H9 (cell line): ENCODE measurements at places on chromosomes 11 and 22. TPM values are rescaled to one million over a fixed set of nuclear protein-coding genes. Genes with fewer than 3 reads are reported as not detected.

- H3K36me3 ChIP-seq: peaks cover 53% of the 10 kb centered on the region
- peaks cover 4% of the 10 kb centered on the region for H3K4me1 ChIP-seq
These were observed 44.5 kb downstream of the FEZ1 start for GRCh38 chr11:125451400-125452124.

- no peak overlapping the region for H3K4me3 ChIP-seq
- H3K27ac ChIP-seq: no peak overlapping the region
These were observed 60.6 kb upstream of the CD44 start for GRCh38 chr11:35078470-35078735.

GRCh38 chr11:72224564-72225410, at the start of gene INPPL1:
INPPL1 (plus strand) TSS chr11:72224767; CDS start chr11:72224985, 218 bp downstream.
- peak within 1 kb of the TSS; percentile 90 for H3K4me3 ChIP-seq
- H3K4me1 ChIP-seq: peaks cover 2% of the 10 kb centered on the region; the same call in 1 of the 2 replicates
- H3K36me3 ChIP-seq: peaks cover 39% of the 10 kb centered on the region
- no peak within 1 kb of the TSS for H3K27ac ChIP-seq
- H3K27me3 ChIP-seq: no peaks in the 10 kb centered on the region
- peak; percentile 41 for DNase-seq

GRCh38 chr11:100777103-100777502, 90.0 kb downstream of the ARHGAP42 start:
- no peaks in the 10 kb centered on the region for H3K4me1 ChIP-seq
- no peak overlapping the region for H3K4me3 ChIP-seq
- no peak overlapping the region for H3K27ac ChIP-seq
- no peak for DNase-seq
- no peaks in the 10 kb centered on the region for H3K27me3 ChIP-seq

DNA sequence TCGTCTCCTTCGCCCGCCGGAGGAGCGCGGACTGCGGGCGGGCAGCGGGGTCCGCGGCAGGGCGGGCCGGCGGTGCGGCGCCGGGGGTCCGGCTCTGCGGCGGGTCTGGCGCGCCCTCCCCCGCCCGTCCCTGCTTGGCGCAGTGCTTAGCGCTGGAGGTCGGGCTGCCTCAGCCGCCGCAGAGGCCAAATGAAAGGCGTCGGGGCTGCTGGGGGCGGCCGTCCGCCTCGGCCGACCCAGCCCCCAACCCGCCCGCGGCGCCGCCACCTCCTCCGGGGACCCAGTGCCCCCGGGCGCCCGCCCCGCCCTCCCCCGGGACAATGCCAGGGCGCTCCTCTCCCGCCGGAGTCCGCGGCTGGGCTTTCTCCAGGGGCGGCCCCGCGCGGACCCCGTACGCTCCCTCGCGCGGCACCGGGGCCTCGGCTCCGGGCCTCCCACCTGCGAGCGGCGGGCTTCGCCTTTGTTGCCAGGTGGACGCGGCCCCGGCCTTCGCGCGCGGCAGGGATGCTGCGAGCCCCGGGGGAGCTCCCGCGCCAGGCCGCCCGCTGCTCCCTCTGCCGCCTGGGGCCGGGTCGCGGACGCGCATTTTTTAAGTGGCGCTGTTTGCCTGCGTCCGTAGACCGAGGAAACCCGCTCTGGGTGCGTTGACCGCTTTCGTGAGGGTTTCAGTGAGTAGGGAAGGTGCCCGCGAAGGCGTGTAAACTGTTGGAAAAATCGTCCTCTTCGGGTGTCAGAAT, 583 bp downstream of the APLP2 start:
- DNase-seq: peak; percentile 41
- no peaks in the 10 kb centered on the region; the same call in 1 of the 2 replicates for H3K27me3 ChIP-seq
- H3K36me3 ChIP-seq: peaks cover 3% of the 10 kb centered on the region

GRCh38 chr22:20972933-20973577, 6.0 kb downstream of the AIFM3 start:
- H3K4me3 ChIP-seq: no peak overlapping the region
- no peaks in the 10 kb centered on the region; the same call in 1 of the 2 replicates for H3K4me1 ChIP-seq
- no peak overlapping the region for H3K27ac ChIP-seq
- peaks cover 4% of the 10 kb centered on the region; the same call in 1 of the 2 replicates for H3K27me3 ChIP-seq
- peaks cover under 1% of the 10 kb centered on the region for H3K36me3 ChIP-seq
- no peak for DNase-seq

DNA sequence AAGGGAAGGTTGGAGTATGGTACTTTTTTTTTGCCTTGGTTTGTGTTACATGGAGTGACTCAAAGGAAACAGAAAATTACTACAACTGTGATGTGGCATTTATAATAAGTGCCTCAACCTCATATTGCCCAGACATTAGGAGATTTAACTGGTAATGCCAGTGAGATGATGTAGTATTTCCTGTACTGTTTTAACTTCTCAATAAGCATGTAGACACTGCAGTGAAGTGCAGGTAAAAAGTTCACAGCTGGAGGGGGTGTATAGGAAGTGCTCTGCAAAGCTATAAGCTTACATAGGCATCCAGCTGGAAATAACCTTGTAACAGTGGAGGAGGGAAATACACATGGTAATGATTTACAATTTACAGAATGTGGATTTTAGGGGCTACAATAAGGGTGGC, 138.2 kb upstream of the MTMR2 start:
- H3K27me3 ChIP-seq: no peaks in the 10 kb centered on the region
- H3K27ac ChIP-seq: no peak overlapping the region
- no peak for DNase-seq
- no peaks in the 10 kb centered on the region for H3K36me3 ChIP-seq

- H3K4me3 ChIP-seq: peak overlapping the region; percentile 53; the same call in 1 of the 3 replicates
- H3K27me3 ChIP-seq: no peaks in the 10 kb centered on the region
- peaks cover 4% of the 10 kb centered on the region; the same call in 1 of the 2 replicates for H3K4me1 ChIP-seq
- no peak for DNase-seq
These were observed 5.2 kb downstream of the APOL4 start for GRCh38 chr22:36196254-36197064.

OR5A2 gene
- not detected in 2 replicates for total RNA-seq

GRCh38 chr11:72972496-72973128, 158.4 kb downstream of the ATG16L2 start:
- no peaks in the 10 kb centered on the region for H3K4me1 ChIP-seq
- no peak overlapping the region for H3K4me3 ChIP-seq
- DNase-seq: no peak
- H3K36me3 ChIP-seq: peaks cover 15% of the 10 kb centered on the region
- no peak overlapping the region for H3K27ac ChIP-seq

DNA sequence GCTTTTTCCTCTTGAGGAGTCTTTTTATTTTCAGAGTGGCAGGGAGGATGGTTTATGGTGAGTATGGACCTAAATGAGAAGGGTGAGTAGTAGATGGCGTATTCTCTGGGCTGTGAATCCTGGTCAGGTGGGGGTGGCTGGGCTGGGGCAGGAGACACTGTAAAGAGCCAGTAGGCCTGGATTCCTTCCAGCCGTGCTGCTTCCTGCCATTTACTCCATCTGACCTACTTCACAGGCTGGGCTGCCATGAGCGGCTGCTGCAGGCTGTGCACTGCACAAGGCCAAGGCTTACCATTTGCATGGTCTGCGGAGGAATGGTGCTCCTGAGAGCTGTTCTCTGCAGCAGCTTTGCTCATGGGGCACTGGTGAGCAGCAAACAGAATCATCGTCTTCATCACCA, 297.6 kb downstream of the KIRREL3 start:
- H3K4me3 ChIP-seq: no peak overlapping the region
- DNase-seq: no peak
- no peaks in the 10 kb centered on the region for H3K27me3 ChIP-seq
- no peaks in the 10 kb centered on the region for H3K36me3 ChIP-seq
- no peak overlapping the region for H3K27ac ChIP-seq
- H3K4me1 ChIP-seq: peaks cover 2% of the 10 kb centered on the region; the same call in 1 of the 2 replicates

GRCh38 chr11:62217191-62217748, 8.8 kb downstream of the SCGB2A1 start:
- peaks cover 5% of the 10 kb centered on the region for H3K36me3 ChIP-seq
- H3K4me1 ChIP-seq: no peaks in the 10 kb centered on the region
- no peaks in the 10 kb centered on the region for H3K27me3 ChIP-seq
- no peak for DNase-seq
- H3K27ac ChIP-seq: no peak overlapping the region

DNA sequence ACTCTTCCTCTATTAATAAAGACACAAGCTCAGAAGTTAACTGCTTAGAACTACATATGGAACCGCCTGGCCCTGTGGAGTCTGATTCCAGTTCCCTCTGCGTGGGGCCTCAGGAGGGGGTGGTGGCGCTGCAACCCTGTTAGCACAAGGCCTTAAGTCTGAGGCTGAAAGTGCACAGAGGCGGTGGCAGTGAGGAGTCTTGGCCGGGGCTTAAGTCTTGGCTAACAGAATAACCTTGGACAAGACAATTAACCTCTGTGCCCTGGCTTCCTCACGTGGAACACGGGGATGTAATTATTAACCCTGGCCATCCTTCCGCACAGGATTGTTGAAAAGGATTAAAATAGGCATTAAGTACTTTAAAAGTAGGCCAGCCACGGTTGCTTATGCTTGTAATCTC, 191.5 kb downstream of the CEP164 start:
- H3K27me3 ChIP-seq: no peaks in the 10 kb centered on the region
- no peak overlapping the region for H3K27ac ChIP-seq
- no peaks in the 10 kb centered on the region; the same call in 1 of the 2 replicates for H3K4me1 ChIP-seq
- H3K36me3 ChIP-seq: no peaks in the 10 kb centered on the region
- H3K4me3 ChIP-seq: no peak overlapping the region
- no peak for DNase-seq
